ENCODE measurements at places on chromosomes 1 and 21.
A peak's percentile ranks its signal among the peaks of the same experiment; 100 is the strongest.

- DNase-seq: peak; percentile 23
Observed at GRCh38 chr1:227268943-227269342, 49.3 kb downstream of the CDC42BPA start.

DNA sequence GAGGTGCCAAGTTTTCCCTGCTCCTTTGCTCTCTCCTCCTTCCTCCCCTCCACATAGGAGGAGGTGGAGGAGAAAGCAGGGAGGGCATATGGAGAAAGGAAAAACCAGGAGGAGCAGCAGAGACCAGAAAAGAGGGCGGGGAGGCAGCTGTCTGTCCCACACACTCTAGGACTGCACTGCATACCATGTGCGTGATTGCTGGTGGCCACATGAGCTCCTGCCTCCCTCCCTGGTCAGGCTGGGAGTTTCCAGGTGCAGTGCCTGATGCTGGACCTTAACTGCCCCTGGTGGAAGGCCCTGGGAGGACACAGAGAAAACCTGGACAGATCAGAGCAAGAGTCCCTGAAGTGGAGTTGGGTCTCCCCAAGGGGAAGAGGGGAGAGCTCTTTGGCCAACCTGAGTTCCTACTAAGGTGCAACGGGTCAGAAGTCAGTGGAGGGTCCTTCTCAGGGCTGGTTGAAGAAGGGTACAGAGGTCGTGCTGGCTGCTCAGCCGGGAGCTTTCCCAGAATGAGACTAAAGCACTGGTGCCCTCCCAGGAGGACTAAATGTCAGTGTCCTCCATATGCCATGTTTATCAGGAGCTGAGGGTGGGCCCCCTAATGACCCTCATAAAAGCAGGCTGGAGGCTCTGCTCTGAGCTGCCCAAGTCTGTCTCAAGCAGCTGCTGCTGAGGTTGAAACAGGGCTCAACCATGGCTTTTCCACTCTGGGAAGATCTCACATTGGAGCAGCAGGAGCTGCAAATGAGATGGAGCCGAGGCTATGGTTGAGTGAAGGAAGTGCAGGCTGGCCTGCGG, 3.5 kb upstream of the LGR6 start:
- DNase-seq: no peak

DNA sequence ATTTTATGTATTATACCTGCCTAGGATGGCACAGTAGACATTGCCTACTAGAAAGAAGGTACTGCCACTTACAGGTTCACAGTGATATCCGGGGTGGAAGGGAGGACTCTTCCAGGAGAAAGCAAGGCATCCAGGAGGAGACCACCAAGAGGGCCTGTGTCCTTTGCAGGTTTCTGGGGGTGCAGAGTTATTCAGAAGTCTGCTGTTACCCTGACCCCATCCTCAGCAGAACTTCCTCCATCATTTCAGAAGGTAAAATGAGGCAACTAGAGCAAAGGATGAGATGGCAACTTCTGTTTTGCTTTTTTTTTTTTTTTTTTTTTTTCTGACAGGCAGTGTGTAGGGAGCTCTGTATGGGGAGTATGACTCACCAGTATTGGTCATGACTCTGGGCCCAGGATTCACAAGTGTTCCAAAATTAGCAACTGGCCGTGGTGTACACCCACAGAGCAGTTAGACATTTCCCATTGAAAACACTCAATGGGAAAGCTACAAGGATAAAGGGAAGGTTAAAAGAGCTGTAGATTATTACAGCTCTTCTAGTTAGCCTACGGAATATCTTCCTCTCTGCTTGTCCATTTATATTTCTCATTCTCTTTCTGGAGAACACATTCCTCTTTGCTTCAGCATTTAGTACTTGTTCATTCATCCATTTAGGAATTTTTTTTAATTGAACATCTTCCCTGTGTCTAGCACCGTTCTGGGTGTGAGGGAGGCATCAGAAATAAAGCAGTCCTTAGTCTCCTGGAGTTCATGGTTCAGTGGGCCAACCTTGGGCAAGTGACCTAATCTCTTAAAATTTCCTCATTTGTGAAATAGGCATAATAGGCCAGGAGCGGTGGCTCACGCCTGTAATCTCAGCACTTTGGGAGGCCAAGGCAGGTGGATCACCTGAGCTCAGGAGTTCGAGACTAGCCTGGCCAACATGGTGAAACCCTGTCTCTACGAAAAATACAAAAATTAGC, 50.5 kb upstream of the PPP2R5A start:
- DNase-seq: no peak

- no peak for DNase-seq
Observed at GRCh38 chr1:188489336-188490112, 1660.8 kb downstream of the PLA2G4A start.

DNA sequence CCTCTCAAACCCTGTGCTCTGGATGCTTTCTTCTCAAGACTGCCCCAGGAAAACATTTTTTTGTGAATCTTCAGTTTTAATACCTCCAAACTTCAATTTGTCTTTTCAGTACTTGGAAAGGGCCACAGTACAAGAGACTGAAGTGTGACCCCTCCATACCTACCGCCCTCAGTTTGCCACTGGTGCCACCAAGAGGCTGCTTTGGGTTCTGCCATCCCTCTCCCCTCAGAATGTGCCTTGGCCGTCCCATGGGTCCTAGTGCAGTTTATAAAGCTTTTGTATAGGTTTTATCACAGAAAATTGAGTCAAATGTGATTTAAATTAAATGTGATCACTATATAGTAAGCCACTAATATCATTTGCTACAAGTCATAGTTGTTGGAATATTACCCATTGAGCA, 60.8 kb upstream of the PGD start:
- peak; percentile 87 for DNase-seq

GRCh38 chr1:49060766-49061165, 284.1 kb upstream of the BEND5 start:
- DNase-seq: no peak

- peak; percentile 97 for DNase-seq
Observed at GRCh38 chr1:155859881-155860871, 809 bp downstream of the SYT11 start.

GRCh38 chr1:201676197-201676596, 137.3 kb downstream of the NAV1 start:
- DNase-seq: no peak

- no peak for DNase-seq
Observed at GRCh38 chr1:228828151-228828550, 92.9 kb downstream of the RHOU start.

DNA sequence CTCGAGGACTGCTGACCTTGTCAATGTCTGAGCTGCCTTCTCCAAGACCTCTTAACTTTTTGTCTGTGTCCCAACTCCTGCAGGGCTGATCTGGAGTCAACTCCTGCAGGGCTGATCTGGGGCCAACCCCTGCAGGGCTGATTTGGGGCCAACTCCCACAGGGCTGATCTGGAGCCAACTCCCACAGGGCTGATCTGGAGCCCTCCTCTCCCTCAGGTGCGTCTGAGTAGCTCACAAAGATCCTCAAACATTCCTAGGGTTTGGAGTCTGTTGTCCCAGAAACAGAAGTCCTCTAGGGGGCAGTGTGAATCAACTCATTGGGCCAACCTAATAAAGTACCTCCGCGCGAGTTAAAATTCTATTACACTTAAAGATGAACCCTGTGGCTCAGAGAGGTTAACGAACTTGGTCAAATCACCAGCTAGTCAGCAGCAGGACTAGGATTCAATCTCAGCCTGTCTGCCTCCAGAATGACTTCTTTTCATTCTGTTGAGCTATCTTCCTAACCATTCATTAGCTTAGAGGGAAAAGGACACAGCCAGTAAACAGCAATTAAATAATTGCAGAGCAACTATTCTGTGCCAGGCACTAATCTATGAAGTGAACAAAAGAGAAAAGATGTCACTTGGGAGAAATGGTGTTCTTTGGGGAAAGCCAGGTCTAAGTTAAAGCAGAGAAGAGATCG, 17.2 kb upstream of the RLF start:
- peak; percentile 58 for DNase-seq

- no peak for DNase-seq
Observed at GRCh38 chr1:239382666-239383065, 3.7 kb upstream of the CHRM3 start.

DNA sequence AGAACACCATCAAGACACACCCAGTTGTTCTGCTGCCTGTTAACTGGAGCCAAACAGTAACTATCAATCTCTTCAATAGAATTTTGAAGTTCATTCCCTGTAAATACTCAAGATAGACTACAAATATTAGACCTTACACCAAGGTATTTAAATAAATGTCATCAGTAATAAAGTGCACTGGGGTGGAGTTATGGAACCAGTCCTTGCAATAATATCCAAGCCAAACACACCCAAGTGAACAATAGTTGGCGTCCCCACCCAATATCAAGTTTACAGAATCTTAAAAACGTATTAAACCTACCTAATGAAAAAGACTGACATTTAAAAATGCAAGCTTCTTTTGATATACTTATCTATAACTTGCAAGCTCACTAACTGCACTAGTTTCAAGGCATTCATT, 2.7 kb downstream of the SERBP1 start:
- DNase-seq: no peak

- DNase-seq: no peak
Observed at GRCh38 chr1:59186656-59187055, 110.2 kb upstream of the FGGY start.

GRCh38 chr21:31983120-31983519, 110.3 kb downstream of the HUNK start:
- no peak for DNase-seq

GRCh38 chr1:162861101-162861500, at the start of gene CCDC190:
Gene CCDC190, minus strand, starts transcription at chr1:162861175. Its CDS starts 1,529 bp downstream, at chr1:162859646.
- peak; percentile 14 for DNase-seq

Data from globus pallidus (tissue), 1 donor.